Fibroblast of villous mesenchyme (primary cell): ENCODE measurements at places on chromosomes 3 and 15.

DNA sequence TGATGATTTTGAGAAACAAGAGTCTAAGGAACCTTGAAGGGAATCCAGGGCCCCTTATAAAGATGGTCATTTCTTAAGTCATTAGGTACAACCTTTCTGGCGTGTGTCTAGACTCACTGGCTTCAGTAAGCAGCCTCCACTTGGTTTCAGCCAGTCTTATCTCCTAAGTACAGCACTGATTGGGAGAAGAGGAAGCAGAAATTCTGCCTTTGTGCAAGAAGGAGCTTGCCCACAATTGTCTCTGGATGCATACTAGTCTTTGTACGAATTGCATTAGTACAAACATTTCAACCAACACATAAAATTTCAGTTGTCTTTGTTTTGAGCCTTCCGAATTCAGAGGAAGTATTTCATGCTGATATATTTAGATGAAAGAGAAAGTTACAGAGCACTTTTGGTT lies 139.4 kb downstream of the SLCO3A1 start:
- no peak for DNase-seq

GRCh38 chr3:64222501-64223111 lies 2.7 kb downstream of the PRICKLE2 start:
- DNase-seq: no peak

DNA sequence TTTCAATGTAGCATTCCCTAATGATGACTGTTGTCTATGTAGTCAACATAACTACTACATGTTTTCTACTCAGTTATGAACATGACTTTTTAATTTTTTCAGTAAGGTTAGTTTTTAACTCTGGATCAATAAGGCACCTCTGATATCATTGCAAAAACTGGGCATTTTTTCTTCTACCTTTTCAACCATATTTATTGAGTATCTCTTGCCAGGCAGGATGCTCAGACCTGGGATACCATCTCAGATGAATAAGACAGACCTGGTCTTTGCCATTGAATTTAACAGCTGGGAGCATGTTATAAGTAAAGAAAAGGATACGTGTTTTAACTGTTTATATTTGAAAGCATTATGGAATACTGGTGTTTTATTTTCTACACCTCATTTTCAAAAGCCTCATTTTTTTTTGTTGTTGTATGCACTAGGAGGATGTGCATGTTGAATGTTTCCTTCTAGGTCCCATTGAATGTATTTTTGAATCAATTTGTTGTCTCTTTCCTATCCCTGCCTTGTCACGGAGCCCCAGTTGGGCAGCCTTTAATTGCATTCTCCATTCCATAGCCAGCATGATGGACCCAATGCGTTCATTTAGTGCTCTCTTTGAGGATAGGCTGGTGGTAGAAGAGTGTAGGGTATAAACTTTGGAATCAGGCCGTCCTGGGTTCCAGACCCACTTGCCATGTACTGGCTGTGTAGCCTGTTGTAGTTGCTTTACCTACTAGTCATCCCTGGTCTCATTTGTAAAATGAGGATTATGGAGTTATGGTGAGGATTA lies 3.7 kb downstream of the TGFBR2 start:
- no peak for DNase-seq

DNA sequence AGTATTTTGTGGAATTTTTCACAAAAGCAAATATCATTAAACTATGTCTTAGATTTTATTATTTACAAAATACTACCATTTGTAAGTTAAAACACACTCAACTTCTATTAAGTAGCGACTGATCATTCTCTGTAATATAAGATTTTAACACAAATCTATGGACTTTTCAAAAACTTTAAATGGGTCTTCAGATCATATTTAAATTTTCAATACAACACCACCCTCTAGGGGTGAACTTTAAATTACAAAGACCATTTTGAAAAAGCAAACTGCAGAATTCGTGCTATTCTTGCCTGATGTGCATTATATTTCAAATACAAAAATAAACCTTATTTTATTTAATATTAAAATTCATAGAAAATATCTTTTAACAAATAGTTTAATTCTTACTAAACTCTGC lies 8.2 kb upstream of the VGLL4 start:
- DNase-seq: peak; percentile 67

DNA sequence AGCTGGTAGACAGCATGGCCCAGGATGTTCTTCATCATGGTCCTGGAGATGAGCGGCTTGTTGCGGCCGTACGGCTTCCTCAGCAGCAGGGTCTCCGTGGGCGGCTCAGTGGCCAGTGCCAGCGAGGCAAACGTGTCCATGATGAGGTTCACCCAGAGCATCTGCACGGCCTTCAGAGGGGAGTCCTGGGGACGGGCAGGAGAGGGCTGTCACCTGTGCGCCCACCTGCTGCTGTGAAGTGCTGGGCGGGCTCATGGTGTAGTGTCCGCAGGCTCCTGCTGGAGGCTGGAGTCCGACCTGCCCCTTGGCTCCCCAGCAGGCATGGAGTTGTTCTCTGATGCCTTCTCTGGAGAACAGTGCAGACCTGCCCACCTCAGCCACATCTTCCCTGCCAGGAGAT lies 21.9 kb upstream of the SEC13 start:
- DNase-seq: no peak

DNA sequence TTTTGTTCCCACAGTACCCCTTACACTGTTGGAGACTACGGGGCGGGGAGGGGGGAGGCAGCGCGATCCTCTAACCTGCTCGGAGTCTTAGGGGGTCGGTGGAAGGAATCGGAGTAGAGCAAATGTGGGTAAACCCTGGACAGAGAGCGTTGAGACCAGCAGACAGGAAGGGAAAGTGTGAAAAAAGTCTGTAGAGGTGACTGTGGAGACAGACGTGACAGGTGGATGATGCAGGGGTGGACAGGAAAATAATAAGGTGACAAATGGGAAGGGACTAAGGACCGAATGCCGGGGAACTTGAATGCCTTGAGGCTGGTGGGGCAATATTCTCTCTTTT lies 424 bp downstream of the EAF2 start:
- DNase-seq: no peak

DNA sequence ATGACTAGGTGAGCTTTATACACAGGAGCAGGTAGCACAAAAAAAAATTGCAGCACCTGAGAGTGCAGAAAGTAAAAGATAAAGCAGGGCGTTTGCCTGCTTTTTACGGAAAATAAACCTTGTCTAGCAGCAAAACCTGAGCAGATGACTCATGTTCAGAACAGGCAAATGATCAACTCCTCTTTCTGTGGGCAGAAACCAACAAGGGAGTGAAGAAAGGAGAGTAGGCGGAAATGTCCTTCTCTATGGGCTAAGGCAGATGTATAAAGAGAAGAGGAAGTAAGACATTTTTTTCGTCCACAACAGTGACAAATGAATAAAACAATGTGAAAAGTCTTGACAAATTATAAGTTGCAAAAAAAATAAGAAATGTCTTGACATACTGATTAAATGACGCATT lies 24.5 kb upstream of the GMNC start:
- no peak for DNase-seq

DNA sequence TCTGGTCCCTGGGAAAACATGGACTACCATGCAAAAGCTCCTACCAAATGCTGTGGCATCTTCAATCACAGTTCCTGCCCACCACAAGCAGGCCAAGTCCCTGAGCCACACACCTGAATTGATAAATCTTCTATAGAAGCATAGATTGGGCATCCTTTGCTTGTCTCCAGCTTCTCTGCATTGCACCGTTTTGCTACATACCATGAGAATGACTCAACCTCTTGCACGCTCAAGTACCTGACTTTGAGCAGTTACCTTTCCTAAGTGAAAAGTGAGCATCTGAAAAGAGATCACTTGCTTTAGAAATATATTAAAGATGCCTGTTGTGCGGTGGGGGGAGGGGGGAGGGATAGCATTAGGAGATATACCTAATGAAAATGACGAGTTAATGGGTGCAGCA lies 31.3 kb downstream of the GATM start:
- no peak for DNase-seq

DNA sequence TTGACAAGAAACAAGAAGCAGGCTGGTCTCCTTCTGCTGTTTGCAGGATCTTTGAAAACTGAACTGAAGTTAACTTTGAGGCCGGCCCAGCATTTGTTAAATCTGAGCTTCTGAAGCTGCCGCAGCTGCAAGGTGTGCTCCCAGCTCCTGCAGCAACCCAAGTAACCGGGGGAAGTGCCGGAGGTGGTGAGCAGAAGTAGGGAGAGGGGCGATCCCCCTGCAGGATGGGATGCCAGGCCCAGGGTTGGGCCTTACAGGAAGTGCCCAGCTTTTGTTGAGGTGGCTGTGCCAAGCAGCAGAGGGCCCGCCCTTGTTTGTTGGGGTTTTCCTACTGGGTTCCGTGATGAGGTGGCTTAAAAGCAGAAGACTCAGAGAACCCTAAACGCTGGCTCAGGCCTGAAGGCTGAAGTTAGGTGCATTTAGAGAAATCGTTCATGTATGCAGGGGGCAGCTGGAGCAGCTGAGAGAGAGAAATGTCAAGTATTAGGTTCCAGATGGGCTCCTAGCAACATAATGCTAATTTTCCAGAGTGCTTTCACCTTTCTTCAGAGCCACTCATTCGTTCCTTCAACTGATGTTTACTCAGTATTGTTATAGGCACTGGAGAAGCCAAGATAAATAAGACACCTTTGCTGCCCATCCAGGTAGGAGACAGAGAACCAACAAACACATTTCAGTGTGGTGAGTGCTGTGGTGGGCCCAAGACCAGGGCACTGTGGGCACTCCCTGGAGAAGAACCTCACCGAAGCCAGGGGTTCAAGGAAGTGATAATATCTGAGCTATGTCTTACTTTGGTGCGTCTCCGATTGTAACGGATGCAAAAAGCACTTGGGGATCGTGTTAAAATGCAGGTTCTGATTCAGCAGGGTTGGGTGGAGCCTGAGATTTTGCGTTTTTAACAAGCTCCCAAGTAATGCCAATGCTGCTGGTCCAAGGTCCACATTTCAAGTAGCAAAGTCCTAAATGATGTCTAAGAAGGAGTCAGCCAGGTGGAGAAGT lies 42.2 kb upstream of the PLCL2 start:
- DNase-seq: no peak

GRCh38 chr3:20140881-20141280 lies 45.1 kb downstream of the SGO1 start:
- DNase-seq: no peak

DNA sequence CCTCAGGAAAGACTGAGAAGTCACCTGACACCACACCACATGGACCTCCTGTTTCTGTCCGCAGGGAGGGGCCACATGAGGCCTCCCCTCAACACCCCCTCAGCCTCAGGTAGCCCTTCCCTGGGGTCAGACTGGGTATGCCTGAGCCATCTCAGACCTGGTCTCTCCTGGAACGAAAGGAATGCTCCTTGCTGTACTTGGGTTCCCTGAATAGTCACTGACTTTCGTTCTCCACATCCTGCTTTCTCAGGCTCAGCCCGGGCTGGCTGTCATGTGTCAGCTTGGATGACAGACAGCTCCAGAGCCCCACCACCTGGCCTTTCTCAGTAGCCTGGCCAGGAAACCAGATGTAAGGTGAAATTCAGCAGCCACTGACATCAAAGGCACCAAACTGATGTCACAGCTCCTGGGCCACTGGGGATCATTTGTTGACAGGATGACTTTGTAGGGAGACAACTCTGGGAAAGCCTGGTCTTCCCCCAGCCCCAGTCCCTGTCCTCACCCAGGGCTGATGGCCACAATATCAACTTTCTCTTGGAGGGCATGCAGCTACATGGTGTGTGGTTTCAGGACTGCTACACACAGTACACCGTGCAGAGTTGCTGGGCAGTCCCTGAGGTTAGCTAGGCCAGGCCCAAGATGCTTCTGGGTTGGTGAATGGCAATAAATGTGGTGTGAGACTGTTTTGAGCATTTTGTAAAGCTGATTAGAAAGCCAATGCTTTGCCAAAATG lies 141.4 kb upstream of the MRPS22 start:
- no peak for DNase-seq

- no peak for DNase-seq
These were observed 1.2 kb upstream of the HYAL1 start for GRCh38 chr3:50304601-50305000.

DNA sequence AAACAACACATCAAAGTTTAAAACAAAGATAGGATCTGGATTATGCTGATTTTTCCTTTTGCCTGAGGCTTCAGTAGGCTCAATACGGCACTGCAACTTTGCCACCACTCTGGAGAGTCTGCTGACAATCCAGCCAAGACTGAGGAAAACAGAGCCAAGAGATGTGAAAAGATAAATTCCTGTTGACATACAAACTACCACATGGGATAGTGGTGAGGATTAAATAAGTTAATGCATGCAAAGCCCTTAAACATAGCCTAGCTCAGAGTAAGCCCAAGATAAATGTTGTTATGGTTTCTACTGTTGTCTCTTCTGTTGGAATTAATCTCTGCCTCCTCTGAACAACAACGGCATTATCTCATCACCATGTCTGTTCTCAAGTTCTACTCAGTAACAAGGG lies 245.9 kb upstream of the LMCD1 start:
- DNase-seq: no peak

DNA sequence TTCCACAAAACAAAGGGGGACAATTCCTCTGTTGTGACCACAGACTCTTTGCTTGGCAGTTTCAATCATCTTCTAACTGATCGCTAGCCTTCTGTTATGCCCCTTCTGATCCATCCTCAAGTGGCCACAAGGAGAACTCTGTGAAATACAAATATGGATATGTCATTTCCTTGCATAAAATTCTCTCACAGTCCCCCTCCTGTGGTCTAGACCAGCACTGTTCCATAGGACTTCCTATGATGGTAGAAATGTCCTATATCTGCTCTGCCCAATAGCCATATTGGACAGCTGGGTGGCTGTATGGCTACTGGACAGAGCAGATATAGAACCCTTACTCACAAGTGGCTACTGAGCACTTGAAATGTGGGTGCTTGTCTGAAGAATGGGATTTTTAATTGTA lies 25.9 kb upstream of the SNRK start:
- DNase-seq: no peak

- no peak for DNase-seq
These were observed 51.8 kb upstream of the PLXND1 start for GRCh38 chr3:129658110-129658843.

DNA sequence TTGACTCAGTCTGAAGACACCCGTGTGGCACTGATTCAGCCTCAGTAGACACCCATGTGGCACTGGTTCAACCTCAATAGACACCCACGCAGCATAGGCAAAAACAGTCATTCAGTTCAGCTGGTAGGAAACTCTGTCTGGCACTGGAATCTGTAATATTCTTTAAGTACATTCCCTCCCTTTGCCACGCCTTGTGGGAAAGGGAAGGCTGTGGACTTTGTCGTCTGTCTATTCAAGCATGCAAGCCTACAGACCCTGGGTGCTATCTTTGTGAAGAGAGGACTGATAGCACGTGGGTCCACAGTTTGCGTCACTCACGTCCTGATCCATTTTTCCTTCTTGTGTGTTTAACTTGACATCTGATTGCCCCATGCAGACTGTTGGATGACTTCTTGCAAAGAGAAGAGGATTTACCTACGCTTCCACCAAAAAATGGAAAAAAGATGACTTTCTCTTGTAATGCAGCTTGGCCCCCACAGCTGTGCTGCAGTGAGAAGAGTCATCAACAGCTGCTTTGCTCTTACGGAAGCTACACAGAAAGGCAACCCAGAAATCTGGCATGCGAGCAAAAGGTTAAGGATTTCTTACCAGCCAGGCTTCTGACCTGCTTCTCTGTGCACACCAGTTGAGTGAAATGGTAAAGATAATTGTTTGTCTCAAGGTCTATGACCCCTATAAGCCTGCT lies 278.1 kb downstream of the ULK4 start:
- peak; percentile 38 for DNase-seq
